ENCODE measurements at places on chromosomes 12 and 14.

- DNase-seq = no peak
Observed at GRCh38 chr12:26571560-26571959, 261.4 kb downstream of the ITPR2 start.

DNA sequence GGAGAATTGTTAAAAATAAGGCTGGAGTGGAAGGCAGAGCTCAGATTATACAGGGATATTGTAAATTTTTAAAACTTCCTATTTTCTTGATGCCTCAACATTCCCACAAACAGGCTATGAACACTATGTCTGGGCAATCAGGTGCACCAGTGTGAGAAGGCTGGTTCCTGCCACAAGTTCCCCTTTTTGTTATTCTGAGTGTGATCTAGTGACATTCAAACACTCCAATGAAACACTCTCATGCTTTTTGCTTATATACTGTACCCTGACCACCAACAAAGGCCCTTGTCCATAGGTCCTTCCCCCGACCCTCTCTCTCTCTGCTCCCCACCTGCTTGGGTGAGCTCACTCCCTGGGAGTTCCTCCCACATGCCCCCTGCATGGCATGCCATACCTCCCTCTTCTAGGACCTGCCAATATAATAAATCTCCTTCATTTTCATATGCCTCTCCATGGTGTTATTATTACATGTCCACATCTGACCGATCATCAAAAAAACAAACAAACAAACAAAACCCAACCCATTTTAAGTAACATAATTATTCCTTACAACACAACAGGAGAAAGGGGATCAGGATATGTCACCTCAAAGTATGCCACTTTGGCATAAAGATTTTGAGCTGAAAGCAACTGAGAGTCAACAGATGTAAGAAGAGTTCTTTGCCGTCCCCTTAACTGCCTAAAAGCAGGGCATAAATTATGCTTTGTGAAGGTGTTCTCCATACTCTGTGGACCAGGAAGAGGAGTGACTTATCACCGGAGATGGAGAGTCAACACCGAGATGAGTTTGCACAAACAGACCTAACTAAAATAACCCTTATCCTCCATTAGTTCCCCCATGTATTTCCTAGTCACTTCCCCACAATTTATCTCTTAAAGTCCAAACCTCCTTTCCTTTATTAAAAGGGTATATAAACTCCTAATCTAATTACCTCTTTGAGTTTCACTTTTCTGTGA, 42.5 kb upstream of the CATSPERB start:
- no peak for DNase-seq

- no peak for DNase-seq
Observed at GRCh38 chr14:96078625-96079016, 39.5 kb downstream of the C14orf132 start.

- no peak for DNase-seq
Observed at GRCh38 chr12:109702111-109702841, 11.3 kb upstream of the FAM222A start.

GRCh38 chr12:52566847-52567291, 6.8 kb downstream of the KRT74 start:
- peak; percentile 3 for DNase-seq

- DNase-seq = peak; percentile 14
Observed at GRCh38 chr12:27244689-27245488, 803 bp downstream of the STK38L start.

GRCh38 chr12:10142976-10143589, 13.1 kb upstream of the CLEC7A start:
- DNase-seq = peak; percentile 34

- no peak for DNase-seq
Observed at GRCh38 chr14:46574221-46574977, 77.2 kb downstream of the RPL10L start.

- DNase-seq = peak; percentile 83
Observed at GRCh38 chr14:22838631-22839041, 2.3 kb downstream of the MMP14 start.

GRCh38 chr14:51424561-51425251, 184.7 kb downstream of the TMX1 start:
- peak; percentile 85 for DNase-seq

GRCh38 chr12:22978962-22979361, 354.0 kb downstream of the ETNK1 start:
- peak; percentile 60 for DNase-seq

GRCh38 chr12:115255257-115255656, 571.3 kb upstream of the TBX3 start:
- DNase-seq = no peak

DNA sequence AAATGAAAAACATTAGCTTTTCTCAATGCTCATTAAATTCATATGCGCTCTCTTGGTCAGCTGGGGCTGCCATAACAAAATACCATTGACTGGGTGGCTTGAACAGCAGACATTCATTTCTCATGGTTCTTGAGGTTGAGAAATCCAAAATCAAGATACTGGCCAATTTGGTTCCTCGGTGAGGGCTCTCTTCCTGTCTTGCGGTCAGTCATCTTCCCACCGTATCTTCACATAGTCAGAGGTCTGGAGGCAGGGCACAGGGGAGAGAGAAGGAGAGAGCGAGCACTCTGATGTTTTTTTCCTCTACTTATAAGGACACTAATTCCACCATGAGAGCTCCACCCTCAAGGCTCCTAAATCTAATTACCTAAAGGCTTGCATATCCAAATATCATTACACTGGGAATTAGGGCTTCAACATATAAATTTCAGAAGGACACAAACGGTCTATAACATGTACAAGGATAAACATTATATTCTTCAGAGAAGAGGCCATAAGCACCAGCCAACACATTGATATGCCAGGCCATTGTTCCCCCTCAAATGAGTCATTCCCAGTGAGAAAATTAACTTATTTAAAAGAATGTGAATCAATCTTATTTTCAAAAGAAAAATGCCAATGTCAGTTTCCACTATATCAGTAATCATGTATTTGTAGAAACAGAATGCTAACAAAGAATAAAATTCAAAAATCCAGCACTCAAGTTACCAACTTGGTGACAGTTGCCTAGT, 152.2 kb downstream of the BTG1 start:
- no peak for DNase-seq

- DNase-seq = no peak
Observed at GRCh38 chr14:65261425-65261920, 151.1 kb upstream of the FUT8 start.

DNA sequence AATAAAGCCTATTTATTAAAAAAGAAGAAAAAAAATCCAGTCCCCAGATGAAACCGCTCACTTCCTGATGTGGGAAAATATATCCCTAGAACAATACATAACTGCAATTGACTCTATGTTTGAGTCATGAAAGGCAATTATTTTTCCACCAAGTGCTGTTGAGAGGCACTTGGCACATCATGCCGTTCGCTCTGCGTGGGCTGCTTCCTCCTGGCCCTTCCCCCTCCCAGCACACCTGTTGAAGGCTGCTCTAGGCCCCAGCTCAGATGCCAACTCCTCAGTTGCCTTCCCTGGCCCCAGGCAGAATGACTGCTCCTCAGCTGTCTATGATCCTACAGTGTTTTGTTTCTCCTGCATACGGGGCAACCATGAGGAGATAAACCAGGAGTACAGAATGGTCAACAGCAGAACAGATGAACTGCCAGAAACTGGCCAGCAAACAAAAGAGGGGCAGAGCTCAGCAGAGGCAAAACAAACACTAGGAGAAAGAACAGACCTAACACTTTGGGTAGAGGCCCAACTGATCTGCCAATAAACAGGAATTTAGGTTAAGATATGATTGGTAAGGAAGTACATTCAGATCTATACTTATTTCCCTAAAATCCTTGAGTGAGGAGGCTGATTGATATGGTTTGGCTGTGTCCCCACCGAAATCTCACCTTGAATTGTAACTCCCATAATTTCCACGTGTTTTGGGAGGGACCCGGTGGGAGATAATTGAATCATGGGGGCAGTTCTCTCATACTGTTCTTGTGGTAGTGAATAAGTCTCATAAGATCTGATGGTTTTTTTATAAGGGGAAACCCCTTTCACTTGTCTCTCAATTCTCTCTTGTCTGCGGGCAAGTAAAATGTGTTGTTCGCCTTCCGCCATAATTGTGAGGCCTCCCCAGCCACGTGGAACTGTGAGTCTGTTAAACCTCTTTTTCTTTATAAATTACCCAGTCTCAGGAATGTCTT, 58.6 kb downstream of the SLC38A1 start:
- DNase-seq = peak; percentile 91

DNA sequence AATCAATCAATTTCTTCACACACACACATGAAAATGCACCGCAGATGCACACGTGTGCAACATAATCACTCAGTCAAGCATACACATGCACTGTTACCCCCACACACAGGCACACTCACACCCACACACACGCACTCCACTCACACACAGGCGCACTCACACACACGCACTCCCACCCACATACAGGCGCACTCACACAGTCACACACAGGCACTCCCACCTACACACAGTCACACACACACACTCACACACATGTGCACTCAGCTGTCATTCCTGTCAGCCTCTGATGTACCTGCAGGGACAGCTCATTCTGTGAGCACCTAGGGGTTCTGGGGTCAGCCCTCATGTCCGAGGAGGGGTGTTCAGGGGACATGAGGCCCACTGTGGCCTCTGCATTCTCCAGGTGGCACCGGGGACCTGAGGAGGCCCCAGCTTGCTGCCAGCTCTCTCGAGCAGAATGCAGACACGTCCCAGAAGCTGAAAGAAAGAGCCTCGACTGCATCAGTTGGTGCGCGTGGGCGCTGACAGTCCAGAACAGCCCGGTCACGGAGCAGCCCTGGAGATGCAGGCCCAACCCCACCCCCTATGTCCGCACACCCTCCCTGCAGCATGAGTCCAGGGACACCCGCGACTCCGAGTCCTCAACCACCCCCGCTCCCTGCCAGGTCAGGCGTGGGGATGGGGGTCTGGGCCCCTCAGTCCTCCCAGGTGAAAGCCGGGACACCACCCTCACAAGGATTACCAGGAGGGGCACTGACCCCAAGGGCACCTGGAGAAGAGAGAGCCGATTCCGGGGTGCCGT, 69.3 kb downstream of the NOC4L start:
- DNase-seq = no peak

DNA sequence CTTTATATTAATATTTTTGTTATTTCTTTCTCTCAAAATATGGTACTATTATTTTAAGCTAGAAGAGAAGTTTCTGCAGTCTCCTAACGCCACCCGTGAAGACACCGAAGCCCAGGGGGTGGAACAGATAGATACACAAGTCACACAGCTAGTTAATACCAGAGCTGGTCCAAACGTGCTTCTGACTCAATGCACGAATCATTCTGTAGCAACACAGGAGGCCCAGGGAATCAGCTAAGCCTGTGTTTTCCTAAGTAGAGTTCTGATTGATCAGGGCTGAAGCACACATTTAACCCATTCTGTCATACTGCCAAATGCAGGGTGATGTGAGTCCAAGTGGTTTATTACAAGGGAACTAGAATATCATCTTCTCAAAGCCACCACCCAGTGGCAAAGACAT, 116.9 kb upstream of the PWP1 start:
- DNase-seq = no peak

GRCh38 chr14:91484744-91485143, 25.4 kb downstream of the PPP4R3A start:
- no peak for DNase-seq

DNA sequence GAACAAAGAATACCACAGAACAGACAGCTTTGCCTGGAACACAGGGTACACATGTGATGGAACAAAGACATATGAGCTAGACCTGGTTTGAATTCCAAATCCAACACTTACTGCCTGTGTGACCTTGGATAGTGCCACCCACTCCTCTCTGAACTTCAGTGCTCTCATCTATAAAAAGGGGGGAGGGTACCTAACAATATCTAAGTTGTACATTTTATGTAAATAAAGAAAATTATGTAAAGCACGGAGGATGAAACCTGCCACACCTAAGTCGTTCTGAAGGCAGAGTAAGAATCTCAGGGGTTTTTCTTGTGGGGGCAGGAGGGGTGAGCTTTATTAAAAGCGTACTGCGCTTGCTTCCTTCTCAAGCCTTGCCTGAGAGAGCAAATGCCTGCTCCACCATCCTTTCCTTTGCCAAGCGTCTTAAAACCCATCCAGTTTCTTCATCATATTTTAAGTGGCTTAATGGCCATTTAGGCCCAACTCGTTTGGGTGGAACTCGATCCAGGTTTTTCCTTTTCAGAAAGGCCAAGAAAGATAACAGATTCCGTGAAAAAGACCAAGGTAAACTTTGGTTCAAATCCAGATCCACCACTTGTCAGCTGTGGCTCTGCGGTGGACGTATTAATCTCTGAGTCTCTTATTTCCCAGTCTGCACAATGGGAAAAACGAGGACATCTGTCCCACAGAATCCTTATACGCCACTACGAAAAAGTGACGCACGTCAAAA, 946 bp downstream of the DDX24 start:
- DNase-seq = peak; percentile 87

- peak; percentile 67 for DNase-seq
Observed at GRCh38 chr12:22459838-22460490, 84.4 kb downstream of the C2CD5 start.

DNA sequence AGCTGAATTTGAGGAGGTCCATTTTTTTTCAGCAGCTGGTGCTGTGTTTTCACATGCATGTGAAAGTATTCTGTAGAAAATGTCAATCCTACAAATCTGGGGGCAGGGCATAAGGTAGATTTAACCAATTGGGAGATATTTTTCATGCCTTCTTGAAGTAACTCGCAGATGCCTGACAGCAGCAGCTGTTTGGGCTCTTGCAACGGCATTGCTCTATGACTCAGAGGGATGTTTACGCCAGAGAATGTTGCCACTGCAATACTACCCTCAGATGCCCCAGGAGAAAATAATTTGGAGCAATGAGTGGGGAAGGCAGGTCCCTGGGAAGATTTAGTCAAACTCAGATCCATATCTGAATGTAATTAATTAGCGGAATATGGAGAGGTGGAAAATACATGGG, 42.5 kb upstream of the MYBPC1 start:
- peak; percentile 98 for DNase-seq

DNA sequence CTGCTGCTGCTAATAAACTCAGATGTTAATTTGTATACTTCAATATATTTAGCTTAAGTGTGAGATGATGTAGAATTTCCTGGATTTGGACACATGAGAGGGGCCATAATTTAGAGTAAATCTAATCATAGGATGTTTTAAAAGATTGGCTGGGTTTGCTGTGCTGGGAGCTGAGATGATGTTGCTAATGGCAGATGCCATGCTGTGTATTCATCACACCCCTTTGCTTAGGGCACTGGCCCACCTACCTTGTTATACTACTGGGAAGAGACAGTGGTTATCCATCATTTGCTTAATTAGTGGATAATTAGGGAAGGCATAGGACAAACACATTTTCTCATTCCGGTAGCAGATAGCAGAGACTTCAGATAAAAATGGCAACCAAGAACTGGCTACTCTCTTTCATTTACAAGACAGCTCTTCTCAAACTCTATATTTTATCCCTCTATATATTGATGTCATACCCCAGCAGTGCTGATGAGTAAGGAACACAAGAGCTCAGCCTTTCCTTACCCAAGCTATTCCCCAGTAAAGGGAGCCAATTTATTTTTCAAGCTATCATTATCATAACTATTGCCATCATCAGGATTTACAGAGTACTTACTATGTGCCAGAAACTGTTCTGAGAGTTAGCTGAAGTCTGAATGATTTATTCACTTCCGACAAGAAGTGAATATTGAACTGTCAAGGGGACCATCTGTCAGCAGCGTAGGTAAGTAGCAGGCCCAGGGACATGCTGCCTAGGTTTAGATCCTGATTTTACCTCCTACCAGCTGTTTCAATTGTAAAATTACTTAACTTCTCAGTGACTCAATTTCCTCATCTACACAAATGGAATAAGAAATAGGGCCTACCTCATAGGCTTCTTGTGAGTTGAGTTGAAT, 204.6 kb upstream of the FLRT2 start:
- no peak for DNase-seq

All from myocyte (in vitro differentiated cells).